Activated CD4-positive, alpha-beta memory T cell treated with anti-CD3 and anti-CD28 coated beads for 36 hours (primary cell): ENCODE measurements at places on chromosomes 12 and 14.
A peak's percentile ranks its signal among the peaks of the same experiment; 100 is the strongest.

- DNase-seq = no peak
Measured at GRCh38 chr12:78584695-78585094, 279.9 kb upstream of the SYT1 start.

DNA sequence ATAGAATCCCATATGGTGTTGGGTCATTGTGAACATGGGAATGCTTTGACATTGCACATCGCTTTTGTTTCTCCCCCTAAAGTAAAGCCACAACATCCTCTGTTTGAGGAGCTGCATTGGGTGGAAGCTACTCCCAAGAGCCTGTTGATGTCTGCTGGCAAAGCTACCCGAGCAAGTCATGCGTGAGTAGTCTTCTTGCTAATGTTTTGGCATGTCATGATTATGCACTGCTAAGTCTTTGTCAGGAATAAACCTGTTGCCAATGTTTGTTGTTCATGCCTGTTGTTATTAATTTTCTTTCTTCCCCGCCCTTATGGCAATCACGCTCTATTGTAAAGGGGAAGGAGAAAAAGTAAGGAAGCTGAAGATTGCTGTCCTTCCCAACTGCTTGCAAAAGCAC is 97.3 kb downstream of the EXOC5 start:
- DNase-seq = no peak

DNA sequence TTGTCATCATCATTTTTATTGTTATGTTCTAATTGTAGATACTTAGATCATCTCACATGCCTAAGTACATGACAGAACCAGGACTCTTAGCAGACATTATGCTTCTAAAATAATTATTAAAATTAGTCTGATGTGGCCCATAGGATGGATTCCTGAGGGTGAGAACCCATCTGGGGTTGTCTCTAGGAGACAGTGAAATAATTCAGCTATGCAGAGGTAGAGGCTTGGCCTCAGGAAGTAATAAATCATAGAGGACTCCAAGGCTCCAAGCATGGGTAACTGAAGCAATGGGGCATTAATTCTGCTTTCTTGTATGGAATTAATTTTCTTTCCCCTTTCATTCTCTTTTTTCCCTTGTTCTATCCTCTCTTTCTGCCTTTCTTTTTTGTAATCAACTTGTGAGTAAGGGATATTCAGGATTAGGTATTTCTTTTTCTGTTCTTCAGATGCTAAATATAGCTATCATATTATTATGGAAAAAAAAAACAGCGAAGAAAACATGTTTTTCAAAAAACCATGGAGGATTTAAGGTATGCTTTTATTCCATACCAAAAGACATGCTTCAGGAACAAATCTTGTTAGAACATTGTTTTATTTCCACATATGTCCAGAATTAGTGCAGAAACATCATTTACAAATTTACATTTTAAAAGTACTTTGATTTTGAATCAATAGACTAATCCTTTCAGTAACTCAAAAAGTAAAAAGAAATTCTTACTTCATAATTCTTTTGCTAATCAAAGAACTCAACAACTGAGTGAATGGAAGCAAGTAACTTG is 263.2 kb downstream of the TRHDE start:
- DNase-seq = no peak

DNA sequence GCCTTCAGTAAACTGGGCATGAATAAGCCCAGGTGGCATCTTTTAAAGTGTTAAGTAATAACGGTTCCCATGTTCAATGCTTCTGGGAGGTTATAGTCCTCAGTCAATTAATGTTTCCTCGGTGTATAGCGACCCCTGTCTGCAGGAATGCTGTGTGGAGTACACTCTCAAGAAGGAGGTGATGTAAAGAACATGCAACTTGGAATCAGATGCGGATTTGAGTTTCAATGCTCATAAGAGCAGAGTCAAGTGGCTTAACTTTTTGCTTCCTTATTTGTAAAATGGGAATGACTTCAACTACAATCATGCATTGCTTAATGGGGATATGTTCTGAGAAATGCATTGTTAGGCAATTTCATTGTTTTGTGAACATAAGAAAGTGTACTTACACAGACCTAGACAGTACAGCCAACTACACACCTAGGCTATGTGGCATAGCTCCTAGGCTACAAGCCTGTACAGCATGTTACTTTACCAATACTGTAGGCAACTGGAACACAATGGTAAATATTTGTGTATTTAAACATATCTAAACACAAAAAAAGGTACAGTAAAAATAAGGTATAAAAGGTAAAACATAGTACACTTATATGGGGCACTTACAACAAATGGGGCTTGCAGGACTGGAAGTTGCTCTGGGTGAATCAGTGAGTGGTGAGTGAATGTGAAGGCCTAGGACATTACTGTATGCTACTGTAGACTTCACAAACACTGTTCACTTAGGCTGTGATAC is 6.7 kb upstream of the MRPS35 start:
- DNase-seq = peak; percentile 80

DNA sequence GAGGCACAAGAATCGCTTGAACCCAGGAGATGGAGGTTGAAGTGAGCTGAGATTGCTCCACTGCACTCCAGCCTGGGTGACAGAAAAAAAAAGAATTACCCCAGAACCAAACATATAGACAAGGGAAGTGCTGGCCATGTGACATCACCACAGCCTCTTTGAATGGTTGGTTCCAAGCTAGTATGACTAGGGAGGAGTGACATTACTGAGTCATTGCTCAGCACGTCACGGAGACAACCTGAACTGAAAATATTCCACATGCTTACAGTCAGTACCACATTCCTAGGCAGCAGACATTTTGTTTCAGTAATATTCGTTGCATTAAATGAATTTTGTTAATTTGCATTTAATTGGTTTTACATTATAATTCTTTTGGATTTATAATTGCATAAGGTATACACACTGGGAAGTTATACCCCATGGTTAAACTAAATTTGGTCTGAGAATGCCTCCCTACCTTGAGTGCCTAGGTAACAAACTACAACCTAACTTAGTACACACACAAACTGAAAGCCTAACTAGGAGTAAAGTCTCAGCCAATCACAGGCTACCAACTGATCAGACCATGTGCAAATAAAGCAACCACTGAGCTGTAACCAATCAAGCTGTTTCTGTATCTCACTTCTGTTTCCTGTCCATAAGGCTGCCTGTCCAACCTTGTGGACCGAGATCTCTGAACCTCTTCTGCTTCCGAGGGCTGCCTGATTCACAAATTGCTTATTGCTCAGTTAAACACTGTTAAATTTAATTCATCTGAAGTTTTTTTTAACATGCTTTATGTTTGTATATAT is 164.4 kb downstream of the CAND1 start:
- no peak for DNase-seq

GRCh38 chr12:83784298-83784890 is 1097.7 kb downstream of the TMTC2 start:
- no peak for DNase-seq

DNA sequence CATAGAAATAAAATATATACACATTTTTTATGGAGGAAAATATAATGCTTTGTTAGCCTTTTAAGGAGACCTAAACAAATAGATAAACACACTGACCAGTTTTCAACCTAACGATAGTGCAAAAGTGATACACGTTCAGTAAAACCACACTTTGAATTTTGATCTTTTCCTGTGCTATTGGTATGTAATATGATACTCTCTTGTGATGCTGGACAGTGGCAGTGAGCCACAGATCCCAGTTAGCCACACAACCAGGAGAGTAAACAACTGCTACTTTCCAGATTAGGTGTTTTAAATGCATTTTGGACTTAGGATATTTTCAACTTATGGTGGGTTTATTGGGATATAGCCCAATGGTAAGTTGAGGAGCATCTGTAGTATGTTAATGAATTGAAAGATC is 243.1 kb downstream of the ERC1 start:
- no peak for DNase-seq

- no peak for DNase-seq
Measured at GRCh38 chr12:53928054-53928835, 10.4 kb upstream of the HOXC13 start.

- no peak for DNase-seq
Measured at GRCh38 chr14:87013583-87013982, 979.4 kb downstream of the GALC start.

DNA sequence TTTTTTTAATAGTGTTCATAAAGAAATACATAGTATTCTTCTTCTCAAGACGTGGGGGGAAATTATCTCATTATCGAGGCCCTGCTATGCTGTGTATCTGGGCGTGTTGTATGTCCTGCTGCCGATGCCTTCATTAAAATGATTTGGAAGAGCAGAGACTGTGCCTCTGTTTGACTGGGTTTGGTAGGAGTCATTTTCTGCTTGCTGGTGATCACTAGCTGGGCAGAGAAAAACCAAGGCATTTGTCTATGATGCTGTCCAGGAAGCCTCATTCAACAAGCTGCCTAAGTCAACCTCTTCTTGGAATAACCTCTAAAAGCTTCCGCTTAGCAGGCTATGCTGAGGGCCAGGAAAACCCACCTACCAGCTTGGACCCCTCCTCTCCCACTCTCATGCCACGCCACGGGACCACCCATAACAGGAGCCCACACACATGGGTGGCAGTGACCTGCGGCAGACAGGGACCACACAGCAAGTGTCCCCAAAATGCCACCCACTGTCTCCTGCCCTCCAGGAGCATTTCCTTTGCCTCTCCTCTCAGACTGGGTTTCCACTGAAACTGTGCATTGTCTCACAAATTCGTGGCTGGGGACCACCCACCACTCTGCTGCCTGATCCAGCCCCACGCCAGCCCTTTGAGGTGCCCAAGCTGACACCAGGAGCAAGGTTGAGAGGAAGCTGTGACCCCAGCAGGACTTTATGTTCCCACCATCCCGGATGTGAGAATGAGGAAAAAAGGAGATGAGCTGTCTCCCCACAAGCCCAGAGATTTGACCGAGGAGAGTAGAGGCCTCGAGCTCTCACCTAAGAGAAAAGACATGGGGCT is 36.8 kb downstream of the DAD1 start:
- peak; percentile 47 for DNase-seq

DNA sequence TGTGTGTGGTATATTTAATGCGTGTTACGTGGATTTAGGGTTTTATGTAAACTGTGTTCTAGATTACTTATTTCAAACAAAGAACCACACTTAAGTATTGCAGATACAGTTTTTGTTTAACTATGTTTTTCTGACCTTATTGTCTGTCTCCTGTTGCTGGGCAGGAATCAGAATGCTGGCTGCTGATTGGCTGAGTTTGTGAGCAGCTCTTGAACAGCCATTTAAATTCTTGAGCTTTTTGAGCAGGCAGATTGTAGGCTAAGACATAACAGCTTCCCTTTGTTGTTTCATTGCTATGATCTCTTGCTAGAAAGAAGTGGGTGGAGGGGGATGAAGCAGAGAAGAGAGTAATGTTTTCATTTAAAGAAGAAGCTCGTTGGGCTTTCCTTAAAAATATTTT is 52.2 kb downstream of the ATF7IP start:
- DNase-seq = peak; percentile 85

GRCh38 chr14:54309615-54310014 is 87.2 kb upstream of the CDKN3 start:
- no peak for DNase-seq

DNA sequence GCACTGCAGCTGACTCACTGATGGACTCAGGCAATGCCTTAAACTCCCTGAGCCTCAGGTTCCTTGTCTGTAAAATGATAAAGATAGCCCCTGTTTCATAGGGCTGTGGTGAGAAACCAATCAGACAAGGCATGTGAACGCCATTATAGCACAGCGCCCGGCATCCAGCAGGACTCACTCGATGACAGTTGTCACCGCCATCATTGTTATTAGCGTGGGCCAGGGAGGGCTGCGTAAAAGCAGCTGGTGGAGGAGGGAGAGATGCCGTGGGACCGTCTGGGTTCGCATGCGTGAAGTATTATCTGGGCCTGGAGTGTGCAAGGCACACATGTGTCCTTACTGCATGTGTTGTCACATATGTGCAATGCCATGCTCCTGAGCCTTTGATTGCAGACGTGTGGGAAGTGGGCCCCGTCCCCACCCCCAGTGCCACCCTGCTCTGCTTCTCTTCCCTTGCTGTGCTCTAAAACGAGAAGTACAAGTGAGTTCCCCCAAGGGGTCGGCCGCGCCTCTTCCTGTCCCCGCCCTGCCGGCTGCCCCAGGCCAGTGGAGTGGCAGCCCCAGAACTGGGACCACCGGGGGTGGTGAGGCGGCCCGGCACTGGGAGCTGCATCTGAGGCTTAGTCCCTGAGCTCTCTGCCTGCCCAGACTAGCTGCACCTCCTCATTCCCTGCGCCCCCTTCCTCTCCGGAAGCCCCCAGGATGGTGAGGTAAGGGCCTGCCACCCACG is at the start of gene PTPN6:
Gene PTPN6 (plus strand): TSS at position 546 of the 730 bp plus-strand sequence. CDS start 157 bp downstream, at position 703.
- DNase-seq = peak; percentile 76

DNA sequence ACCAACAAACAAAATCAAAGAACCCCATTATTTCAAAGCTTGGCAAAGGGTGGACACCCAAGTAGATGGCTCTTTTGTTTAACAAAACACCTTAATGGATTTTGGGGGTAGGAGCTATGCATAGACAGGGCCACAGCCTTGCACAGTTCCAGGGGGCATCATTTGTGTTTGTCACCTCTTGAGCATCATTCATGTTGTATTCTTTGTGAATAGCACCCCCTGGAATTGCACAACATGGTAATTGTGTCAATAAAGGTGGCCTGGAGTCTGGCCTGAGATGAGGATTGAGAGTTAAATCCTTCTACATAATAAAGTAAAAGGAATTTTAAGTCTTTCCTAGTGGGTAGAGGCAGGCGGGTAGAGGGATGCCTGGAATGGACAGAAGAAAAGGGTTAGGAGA is 3.3 kb upstream of the FRS2 start:
- DNase-seq = no peak

DNA sequence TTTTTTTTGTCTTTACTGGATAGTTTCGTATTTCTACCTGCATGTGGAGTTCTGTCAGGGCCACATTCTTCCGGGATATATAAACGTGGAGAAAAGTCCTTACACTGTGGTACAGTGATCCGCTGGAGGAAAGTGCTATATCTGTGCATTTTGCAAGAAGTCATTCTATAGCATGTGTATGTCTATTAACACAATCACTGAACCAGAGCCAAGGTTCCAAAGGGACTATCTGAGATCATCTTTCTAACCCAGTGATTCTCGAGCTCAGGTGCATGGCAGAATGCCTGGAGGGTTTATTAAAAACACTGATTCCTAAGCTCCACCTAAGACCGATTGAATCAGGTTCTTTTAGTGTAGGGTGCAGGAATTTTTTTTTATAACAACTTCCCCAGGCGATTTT is 354.0 kb downstream of the NRXN3 start:
- no peak for DNase-seq

DNA sequence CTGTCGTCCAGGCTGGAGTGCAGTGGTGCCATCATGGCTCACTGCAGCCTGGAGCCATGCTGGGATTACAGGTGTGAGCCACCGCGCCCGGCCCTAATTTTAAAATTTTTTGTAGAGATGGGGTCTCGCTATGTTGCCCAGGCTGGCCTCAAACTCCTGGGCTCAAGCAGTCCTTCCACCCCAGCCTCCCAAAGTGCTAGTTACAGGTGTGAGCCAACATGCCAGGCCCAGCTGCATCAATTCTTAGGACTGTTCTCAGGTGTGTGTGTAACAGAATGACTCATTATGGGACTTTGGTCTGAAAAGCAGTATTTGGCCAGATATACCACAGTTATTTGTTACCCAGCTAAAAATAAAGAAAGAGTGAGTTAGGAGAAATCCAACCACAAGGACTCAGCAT is 17.4 kb downstream of the LETMD1 start:
- no peak for DNase-seq

DNA sequence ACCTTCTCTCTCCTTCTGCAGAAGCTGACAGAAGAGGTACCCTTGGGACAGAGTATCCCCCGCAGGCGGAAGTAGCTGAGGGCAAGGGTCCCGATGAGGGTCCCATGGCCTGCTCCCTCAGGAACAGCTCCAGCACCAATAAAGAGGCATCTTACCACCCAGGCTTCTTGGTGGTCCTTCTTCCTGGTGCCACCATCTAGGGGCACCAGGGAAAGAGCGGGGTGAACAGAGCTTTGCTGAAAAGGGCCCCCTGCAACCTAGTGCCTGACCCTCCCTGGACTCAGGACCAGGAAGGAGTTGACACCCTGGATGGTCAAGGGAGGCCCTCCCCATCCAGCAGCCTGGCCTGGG is 591 bp upstream of the IRF9 start:
- no peak for DNase-seq
